ENCODE measurements at places on chromosomes 6 and 20.

DNA sequence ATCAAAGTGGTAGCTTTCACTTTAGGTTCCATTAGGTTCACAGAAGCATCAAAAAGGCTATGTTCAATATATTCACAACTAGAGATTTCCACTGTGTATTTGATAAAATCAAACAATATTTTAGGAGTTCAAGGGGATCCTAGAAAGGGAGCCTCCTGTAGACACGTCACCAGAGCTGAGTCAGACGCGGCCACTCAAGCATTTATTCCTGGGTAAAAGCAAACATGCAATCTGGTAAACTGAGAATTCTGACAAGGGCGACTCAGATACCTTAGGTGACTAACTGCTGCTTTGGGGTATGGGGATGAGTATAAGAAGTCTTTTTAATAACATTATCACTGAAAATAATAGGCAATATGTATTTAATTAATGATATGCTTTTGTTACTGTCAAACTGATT, 118.7 kb upstream of the HMGN3 start:
- DNase-seq, result no peak

DNA sequence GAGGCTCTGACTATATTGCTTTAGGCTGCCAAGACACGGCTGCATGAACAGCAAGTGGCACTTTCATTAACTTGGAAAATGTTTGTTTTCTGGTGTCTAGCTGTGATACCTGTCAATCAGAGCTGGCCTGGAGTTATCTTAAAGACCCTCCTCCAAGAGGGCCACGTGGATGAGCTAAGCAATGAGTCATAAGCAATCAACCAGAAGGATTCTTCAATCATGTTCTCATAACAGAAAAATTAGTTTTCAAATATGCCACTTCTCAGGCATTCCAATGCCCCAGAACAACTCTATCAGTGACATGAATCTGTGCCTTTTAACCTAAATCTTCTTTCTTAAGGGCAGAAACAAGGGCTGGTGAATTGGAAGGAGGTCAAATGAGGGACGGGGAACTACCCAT, 283.0 kb downstream of the HTR1B start:
- no peak for DNase-seq

GRCh38 chr20:20363799-20364592, 3.9 kb upstream of the INSM1 start:
- DNase-seq, result no peak

DNA sequence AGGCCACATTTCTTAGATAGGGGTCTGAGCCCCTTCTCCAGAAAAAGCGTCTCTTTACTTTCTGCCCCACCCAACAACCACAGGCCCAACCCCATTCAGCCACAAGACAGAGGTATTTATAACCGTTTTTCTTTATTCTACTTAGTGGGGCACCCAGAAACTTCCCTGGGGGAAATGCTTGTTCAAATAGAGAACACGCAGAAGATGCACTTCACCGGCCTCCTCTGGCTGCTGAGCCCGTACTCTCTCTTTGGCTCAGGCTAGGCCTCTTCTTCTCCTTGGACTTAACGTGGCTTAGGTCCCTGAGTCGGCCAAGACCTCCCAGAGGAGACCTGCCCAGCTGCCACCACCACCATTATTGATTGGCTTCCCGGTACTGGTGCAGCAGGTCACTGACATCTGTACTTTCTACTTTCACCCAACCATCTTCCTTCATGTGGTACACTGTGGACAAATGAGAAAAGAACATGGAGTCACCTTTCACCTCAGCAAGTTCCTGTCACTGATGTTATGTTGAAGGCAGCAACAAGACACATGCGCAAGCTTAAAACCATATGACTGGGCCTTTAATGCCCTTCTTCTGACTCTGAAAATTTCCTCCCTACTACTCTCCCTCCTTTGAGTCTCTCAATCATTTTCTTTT, 2.2 kb upstream of the TAP2 start:
- no peak for DNase-seq

DNA sequence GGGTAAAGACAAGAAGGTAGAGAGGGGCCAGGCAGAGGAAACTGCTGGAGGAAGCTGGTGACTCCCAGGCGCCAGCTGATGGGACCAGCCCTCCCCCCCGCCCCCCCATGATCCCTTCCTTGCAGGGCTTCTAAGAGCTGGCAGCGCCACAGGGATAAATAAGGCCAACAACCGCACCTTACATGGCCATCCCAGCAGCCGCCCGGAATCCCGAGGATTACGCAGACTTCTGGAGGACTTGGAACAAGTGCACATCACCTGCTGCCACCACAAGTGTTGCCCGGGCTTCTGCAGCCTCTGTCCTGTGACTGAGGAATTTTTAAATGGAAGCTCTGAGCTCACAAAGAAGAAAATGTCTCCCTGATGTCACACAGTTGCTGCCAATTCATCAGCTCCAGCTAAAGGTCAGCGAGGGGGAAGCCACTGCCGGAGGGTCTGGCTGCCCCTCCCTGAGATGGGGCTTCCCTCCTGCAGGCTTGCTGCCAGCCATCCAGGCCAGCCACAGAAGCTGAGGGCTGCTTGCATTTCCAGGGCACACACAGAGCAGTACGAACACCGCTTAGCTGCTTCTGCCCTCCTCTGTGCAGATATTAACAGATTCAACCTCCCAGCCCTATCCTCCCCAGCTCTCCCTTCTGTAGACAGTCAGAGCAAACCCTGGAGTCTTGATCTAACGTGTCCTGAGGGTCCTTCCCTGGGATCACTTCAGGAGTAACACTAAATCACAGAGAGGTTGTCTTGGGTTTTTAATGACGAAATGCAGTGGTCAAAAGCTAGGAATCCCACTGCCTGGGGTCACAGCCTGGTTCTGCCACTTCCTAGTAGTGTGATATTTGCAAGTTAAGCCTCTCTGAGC, 38.6 kb upstream of the PIM1 start:
- DNase-seq, result no peak

DNA sequence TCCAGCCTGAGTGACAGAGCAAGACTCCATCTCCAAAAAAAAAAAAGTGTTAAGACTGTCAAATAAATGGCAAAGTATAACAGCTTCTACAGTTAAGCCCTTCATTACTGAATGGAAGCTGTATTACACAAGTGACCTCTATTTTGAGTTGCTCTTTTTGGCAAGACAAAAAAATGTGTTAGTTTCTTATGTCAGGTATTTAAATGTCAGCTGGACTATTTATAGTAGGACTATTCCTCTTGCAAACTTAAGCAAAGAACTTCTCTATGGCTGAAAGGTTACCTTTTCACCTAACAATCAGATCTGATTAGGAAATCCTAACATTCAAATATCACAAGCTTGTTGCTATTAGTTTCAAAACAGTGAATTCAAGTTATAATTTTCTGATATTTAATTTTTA, 12.4 kb downstream of the UBE2V1 start:
- DNase-seq, result no peak

- no peak for DNase-seq
Measured at GRCh38 chr20:14470231-14470899, 133.0 kb upstream of the FLRT3 start.

- peak; percentile 13 for DNase-seq
Measured at GRCh38 chr6:144835322-144835973, 550.3 kb downstream of the UTRN start.

GRCh38 chr20:10519361-10520046, 84.4 kb downstream of the SLX4IP start:
- peak; percentile 26 for DNase-seq

DNA sequence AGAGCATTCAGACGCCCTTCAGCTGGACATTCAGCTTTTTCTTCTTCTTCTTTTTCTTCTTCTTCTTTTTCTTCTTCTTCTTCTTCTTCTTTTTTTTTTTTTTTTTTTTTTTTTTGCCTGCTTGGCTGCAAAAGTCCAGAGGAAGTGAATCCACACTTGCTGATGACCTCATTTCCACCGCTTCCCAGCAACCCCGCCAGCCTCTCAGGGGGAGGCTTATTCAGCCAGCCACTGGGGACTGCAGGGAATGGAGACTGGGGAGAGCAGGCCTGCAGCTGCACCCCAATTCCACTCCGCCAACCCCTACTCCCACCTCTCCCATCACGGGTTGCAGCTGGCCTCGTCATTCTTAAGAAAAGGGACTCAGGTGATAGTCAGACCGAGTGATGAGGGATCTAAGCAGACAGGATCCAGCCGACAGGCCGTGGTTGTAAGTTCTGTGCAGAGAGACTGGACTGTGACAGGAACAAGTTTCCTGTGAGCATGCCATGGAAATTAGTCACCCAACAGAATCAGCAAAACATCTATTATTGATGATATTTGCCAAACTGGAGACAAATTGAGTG, 59.0 kb upstream of the QKI start:
- peak; percentile 88 for DNase-seq

DNA sequence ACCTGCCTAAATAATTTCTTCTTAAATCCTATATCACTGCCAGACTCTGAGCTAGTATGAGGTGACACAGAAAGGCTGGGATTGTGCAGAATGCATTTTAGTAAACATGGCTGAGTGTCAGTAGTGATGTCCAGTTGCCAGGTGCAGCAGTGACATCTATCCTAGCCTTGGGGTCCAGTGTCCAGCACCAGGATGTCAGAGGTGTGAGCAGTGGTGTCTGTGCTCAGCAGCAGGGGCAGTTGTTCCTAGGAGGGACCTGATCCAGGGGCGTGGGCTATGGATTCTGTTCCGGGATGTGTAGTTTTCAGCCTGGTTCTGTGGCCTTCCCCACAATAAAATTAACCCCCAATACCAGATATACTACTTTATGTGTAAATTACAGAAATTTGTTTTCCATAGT, 6.0 kb downstream of the HLA-C start:
- no peak for DNase-seq

- DNase-seq, result peak; percentile 42
Measured at GRCh38 chr6:56949925-56950495, 4.9 kb upstream of the BEND6 start.

GRCh38 chr6:129543981-129544380, 166.0 kb downstream of the ARHGAP18 start:
- DNase-seq, result peak; percentile 58

DNA sequence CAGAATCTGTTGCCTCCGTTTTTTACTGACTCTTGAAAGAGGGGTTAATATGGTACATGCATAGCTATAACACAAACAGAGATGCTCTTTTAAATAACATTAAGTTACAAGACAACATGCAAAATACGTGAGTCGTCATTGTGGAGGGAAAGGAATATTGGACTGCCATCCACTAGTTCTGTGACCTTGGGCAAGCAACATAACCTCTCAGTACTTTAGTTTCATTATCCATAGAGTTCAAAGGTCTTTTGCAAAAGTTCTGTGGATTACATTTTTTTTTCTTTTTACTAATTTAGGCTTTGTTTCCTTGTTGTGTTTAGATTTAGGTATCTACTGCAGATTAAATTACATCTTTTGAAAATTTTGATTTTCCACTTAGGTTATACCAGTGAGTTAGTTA, 70.5 kb downstream of the MACROD2 start:
- DNase-seq, result no peak

- no peak for DNase-seq
Measured at GRCh38 chr6:40075056-40075590, 140.9 kb upstream of the MOCS1 start.

DNA sequence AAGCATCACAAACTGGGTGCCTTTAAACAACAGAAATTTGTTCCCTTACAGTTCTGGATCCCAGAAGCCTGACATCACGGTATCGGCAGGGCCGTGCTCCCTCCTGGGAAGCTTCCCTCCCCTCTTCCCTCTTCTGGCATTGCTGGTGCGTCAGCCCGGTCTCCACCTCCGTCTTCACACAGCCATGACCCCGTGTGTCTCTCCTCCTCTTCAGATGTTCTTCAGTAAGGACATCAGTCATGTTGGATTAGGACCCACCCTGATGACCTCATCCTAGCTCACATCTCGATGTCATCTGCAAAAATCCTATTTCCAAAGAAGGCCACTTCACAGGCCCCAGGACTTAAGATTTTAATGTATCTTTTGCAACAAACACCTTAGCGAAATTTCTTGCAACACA, 38.4 kb upstream of the TBXT start:
- peak; percentile 7 for DNase-seq

- peak; percentile 96 for DNase-seq
Measured at GRCh38 chr6:17932330-17932852, 55.0 kb downstream of the KIF13A start.

- no peak for DNase-seq
Measured at GRCh38 chr20:53321596-53321995, 272.0 kb downstream of the ZNF217 start.

GRCh38 chr6:41536795-41537758, 9.1 kb upstream of the FOXP4 start:
- peak; percentile 14 for DNase-seq

DNA sequence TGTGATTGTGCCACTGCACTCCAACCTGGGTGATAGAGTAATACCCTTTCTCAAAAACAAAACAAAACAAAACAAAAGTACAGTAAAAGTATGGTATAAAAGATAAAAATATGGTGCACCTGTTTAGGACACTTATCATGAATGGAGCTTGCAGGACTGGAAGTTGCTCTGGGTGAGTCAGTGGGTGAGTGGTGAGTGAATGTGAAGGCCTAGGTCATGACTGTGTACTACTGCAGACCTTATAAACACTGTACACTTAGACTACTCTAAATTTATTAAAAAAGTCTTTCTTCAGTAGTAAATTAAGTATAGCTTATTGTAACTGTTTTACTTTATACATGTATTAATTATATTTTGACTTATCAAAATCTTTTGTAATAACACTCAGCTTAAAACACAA, 46.0 kb downstream of the ZFP64 start:
- peak; percentile 10 for DNase-seq

- DNase-seq, result peak; percentile 75
Measured at GRCh38 chr20:62357187-62357667, 9.9 kb downstream of the LAMA5 start.

DNA sequence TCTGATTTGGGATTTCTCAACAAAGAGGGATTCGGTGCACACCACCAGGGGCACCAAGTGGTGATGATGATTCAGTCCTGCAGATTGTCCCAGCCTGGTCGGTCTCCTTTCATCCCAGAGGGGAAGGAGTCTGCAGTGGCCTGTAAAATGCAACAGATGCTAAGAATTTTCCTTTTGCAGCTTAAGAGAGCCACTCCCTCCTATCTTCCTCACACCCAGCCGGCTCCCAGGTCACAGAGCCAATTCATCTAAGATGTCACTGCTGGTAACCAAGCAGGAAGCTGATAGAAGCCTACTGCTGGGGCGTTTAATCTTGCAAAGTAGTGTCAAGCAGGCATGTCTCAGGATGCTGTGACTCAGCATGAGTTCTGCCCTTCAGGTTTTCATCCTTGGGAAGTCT, 203.8 kb upstream of the LRFN2 start:
- DNase-seq, result no peak

GRCh38 chr6:29617782-29618554, 15.0 kb downstream of the GABBR1 start:
- no peak for DNase-seq
